CMK (cell line): ENCODE measurements at places on chromosomes 11 and 22.

- DNase-seq, result no peak
Observed at GRCh38 chr11:73547706-73548595, 50.0 kb downstream of the FAM168A start.

GRCh38 chr22:24134090-24134846 is 47.0 kb upstream of the SUSD2 start:
- DNase-seq, result no peak

GRCh38 chr22:44972363-44973083 is 37.3 kb downstream of the PHF21B start:
- DNase-seq, result no peak

GRCh38 chr11:86740628-86741483 is 59.5 kb upstream of the PRSS23 start:
- DNase-seq, result no peak

DNA sequence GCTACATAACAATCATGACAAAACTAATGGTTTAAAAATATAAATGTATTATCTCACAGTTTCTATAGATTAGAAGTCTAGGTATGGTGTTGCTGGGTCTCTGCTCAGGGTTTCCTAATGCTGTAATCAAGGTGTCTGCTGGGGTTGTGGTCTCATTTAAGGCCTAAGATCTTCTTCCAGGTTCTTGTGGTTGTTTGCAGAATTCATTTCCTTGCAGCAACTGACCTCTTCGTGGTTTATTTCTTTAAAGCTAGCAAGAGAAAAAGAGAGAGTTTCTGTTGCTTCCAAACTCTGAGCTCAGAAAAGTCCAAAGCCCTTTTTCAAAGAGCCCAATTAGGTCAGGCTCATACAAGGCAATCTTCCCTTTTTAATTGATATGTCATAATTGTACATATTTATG is 452.7 kb upstream of the CCDC179 start:
- no peak for DNase-seq

DNA sequence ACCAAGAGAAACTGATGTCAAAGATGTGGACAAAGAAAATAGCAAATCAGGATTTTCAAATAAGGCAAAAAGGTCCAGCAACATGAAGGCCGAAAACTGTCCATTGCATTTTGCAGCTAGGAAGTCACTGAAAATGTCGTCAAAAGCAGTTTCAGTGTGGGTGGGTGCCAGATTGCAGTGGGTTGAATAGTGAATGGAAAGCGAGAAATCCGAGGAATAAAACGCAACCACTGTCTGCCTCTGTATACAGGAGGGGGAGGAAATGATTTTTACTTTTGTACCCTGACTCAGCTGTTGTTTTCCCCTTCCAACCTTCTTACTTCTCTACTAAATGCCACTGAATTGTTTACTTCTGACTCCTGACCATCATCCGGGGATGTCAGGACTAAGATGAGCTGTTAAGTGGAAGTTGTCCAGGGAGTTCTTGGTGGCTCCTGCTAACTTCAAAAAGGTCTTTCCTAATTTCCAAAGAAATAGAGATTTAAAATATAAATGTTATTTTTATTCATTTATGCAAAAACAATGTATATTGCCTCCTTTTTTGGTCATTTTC is 64.9 kb upstream of the BIRC3 start:
- no peak for DNase-seq

DNA sequence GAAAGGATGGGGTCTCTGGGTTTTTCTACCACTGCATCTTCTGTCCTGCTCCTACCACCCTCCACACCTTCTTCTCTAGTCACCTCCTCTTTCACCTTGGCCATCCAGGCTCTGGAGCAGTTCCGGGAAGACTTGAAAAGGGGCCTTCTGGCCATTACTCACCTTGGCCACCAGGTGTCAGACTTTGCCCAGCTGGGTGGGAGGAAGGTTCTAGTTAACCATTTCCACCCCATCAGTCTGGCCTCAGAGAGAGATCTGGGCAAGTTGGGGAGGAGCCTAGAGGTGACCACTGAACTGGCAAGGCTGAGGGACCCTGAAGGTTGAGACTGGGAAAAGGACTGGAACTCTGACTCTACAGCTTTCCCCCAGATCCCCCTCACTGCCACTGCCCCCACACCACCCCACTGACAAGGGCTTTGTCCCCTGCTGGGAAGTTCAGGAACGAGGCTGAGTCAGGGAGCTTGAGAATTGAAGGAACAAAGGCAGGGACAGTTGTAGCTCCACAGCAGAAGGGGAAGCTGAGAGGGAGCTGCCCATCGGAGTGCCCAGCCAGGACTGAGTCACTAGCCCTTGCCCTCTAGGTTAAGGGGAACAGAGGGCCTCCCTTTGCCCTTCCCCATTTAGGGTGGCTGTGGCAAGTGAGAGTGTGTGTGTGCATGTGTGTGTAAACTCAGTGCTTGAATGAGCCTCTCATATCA is 3.7 kb upstream of the POLD4 start:
- peak; percentile 76 for DNase-seq

DNA sequence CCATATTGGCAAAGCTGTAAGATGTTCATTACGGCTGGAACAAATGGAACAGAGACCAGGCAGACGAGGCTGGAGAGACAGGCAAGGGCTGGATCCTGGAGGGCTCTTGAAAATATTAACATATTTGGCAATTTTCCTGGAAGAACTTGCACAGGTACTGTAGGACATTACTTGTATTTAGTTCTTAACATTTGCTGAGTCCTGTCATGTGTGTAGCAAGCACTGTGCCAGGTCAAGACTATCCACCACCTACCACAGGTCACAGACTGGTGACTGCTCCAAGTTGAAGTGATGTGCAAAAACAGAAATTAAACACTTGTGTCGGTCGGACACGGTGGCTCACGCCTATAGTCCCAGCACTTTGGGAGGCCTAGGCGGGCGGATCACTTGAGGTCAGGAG is 58.7 kb upstream of the TNRC6B start:
- no peak for DNase-seq

- DNase-seq, result no peak
Observed at GRCh38 chr11:108984523-108984922, 319.7 kb downstream of the DDX10 start.

GRCh38 chr11:28400331-28401100 is 292.3 kb downstream of the METTL15 start:
- no peak for DNase-seq

DNA sequence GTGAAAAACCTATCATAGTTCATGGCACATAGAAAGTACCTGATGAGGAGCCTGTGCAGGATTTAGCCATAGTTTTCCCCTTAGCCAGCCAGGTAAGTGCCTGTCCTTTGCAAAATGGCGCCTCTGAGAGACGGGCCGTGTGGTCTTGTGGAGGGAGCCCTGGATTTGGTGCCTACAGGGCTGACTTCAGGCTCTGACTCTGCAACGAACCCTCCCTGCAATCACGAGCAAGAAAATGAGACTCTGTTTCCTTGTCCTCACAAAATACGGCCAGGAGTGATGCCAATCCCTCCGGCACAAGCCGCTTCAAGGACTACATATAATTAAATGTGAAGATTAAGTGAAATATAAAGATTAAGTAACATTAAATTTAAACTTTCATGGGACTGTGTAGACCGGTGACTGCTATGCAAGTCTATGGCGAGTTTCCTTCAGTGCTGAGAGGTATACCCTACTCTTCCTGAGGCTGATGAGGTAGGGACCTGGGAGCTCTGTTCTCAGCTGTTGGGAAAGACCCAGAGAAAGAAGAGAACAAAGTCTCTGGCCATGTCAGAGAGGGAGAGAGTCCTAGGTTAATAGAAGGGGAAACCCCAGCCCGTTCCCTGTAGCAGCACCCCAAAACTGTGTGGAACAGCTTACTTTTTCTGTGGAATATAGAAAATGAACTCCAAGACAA is 6.1 kb upstream of the CXCR5 start:
- no peak for DNase-seq

GRCh38 chr11:50333861-50334260 is 301.2 kb downstream of the OR4C45 start:
- DNase-seq, result no peak

- no peak for DNase-seq
Observed at GRCh38 chr11:80987171-80987570, 1546.3 kb upstream of the TENM4 start.

DNA sequence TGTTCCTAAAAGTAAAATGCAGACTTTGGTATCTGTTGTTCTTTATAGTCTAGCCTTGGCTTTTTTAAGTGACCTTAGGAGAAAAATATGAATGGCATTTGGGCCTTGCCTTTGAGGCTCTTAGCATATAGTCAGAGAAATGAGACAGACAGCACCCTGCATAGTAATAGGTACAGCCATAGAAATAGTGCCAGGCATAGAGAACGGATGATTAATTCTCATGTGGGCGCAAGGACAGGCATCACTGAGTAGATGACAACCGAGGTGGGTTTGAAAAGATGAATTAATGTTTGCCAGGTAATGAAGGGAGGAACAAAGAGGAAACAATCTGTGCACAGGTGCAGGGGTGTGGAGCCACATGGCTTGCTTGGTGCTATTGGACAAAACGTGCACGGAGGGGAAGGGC is 90.5 kb downstream of the BMAL1 start:
- no peak for DNase-seq

DNA sequence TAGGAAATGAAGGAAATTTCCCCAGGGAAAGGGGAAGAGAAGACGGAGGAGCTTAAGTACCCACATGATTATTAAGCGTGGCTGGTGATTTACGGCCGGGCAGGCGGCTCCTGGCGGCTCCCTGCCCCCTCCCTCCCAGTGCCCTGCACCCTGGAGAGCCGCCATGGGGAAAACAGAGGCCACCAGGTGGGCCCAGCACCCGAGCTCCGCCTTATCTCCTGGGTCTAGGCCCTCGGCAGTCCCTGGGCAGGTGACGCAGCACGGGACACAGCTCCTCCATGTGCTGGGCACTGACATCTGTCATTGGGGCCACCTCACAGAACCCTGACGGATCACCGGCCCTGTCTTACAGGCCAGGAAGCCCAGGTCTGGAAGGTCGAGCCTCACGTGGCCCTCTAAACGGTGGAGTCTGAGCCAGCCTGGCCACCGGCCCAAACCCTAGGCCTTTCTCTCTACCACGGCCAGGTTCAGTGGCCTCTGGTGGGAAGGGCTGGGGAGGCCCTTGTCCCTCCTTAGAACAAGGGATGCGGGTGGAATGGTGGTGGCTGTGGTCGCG is 60.2 kb upstream of the PPARA start:
- no peak for DNase-seq

DNA sequence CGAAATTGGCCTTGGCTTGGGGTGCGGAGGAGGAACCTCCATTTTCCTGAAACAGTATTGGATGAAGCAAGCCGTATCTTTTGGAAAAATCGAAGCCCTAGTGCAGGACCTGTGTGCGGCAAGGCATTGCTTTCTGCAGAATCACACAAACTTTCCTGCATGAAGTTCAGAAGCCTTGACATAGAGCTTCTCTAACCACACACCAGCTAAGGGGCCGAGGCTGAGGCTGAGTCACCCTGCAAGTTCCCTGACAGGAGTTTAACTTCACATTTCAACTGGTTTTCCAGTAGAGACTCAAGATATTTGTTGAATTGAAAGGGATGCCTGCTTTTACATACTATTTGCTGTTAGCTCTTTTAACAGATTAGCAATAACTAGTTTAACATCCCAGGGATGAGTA is 67.8 kb downstream of the TCF20 start:
- DNase-seq, result no peak

GRCh38 chr22:49564054-49564453 is 263.6 kb downstream of the BRD1 start:
- DNase-seq, result no peak

GRCh38 chr11:64103277-64103985 is 62.5 kb downstream of the MACROD1 start:
- no peak for DNase-seq
